ENCODE measurements at places on chromosomes 16 and 17.

DNA sequence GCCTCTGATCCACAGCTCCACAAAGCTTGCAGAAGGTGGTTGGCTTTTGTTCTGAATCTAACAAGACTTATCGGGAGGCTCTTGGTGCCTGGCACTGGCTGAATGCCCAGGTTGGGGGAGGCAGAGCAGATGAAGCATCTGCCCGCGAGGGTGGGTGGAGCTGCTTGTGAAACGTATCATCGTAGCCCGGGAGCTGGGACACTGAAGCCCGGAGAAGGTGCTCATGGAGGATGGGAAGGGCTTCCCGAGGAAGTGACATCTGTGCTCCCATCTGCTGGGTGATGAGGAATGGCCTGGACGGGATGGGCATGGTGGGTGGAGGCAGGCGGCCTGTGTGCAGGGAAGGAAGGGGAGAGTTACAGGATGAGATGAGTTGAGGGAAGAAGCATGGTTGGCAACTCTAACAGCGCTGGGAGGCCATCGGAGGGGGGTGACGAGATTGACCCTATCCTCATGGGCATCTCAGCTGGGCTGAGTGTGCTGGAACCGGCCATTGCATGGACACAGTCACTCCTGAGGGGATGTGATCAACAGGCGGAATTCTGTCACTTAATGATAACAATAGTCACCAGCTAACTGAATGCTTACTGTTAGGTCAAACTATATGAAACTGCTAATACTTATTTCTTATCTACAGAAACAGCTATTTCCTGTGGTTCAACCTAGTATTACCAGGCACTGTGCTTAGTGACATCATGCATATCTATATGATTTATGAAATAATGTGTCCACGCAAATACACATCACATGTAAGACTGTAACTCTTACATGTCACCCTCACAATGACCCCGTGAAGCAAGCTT, 102.7 kb downstream of the ABCC6 start:
- DNase-seq = no peak

- no peak for DNase-seq
Measured at GRCh38 chr17:63493411-63493810, 16.6 kb downstream of the ACE start.

DNA sequence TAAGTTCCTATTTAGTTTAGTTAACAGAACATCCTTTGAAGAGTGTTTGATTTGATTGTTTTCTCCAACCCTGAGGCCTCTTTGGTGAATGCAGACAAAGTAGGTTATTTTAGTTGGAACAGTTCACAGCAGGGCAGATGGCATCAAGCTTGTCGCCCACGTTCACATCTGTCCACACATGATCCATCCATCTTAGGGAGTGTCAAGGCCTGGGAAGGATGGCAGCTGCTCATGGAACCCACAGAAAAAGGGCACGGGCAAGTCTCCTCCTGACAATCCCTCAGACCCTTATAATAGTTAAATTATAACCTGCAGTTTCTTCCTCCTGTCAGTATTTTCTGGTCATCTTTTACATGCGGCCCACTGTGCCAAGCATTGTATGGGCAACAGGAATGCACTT, 60.2 kb downstream of the KNOP1 start:
- no peak for DNase-seq

GRCh38 chr16:58337090-58337444, 42.2 kb upstream of the PRSS54 start:
- DNase-seq = no peak

- DNase-seq = no peak
Measured at GRCh38 chr16:8929086-8929748, 34.5 kb downstream of the USP7 start.

DNA sequence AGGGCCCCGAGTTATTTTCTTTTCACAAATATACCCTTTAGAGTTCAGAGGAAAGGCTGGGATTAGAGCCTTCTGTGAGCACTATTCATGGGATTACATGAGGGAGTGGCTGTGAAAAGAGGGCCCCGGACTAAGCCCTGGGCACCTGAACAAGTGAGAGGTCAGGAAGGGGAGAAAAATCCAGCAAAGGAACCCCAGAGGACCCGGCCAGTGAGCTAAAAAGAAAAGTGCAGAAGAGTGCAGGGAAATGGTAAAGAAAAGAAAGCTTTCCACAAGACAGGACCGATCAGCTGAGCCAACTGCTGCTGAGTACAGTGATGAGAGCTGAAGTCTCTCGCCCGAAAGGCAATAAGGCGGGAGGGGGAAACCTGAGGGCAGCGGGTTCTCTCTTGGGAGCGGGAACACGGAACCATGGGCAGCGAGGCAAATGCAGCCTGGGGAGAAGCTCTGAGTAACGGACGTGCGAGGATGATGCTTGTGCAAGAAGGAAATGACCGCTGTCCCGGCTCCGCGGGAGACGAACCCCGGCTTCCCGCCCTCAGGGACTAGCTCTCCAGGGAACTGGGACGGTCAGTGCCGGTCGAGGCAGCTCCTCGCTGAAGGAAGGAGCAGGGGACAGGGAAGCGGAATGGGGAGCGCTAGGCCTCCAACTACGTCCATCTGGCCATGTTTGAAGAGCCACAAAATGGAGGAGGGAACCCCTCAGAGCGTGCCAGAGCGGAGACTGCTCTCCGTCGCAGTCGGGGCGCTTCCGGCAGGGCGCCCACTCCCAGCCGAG, 665 bp upstream of the ALDH3A2 start:
- DNase-seq = no peak

- DNase-seq = no peak
Measured at GRCh38 chr17:81684442-81684911, 666 bp downstream of the HGS start.

- DNase-seq = no peak
Measured at GRCh38 chr16:78516006-78516736, 416.7 kb downstream of the WWOX start.

- DNase-seq = no peak
Measured at GRCh38 chr17:64084086-64084939, 45.6 kb downstream of the ERN1 start.

- no peak for DNase-seq
Measured at GRCh38 chr17:30449480-30449879, 27.7 kb upstream of the GOSR1 start.

- no peak for DNase-seq
Measured at GRCh38 chr17:16033729-16034349, 34.2 kb downstream of the TTC19 start.

- DNase-seq = no peak
Measured at GRCh38 chr17:69539781-69540319, 125.4 kb downstream of the MAP2K6 start.

- DNase-seq = no peak
Measured at GRCh38 chr16:68091380-68092261, 6.5 kb downstream of the NFATC3 start.

GRCh38 chr16:77721752-77722308, 484 bp upstream of the NUDT7 start:
- no peak for DNase-seq

- no peak for DNase-seq
Measured at GRCh38 chr16:87288753-87289362, 28.3 kb downstream of the C16orf95 start.

GRCh38 chr16:3317315-3317999, 12.2 kb downstream of the ZNF75A start:
- no peak for DNase-seq

DNA sequence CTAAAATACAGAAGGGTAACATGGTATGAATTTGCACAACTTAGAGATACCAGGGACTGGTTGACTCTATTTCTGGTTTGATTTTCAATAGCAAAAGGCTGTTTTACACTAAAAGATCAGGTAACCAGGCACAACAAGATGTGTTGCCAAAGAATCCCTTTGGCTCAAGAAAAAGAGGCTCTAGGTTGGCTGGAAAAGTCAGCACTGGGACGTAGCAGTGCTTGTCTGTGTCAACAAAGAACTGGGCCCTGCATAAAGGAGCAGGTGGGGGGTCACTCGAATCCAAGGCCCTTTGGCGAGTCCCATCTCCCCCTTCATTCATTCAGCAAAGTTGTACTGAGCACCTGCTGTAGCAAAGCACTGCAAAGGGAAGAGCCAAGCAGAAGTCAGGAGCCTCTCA, 18.4 kb downstream of the SDR42E1 start:
- no peak for DNase-seq

DNA sequence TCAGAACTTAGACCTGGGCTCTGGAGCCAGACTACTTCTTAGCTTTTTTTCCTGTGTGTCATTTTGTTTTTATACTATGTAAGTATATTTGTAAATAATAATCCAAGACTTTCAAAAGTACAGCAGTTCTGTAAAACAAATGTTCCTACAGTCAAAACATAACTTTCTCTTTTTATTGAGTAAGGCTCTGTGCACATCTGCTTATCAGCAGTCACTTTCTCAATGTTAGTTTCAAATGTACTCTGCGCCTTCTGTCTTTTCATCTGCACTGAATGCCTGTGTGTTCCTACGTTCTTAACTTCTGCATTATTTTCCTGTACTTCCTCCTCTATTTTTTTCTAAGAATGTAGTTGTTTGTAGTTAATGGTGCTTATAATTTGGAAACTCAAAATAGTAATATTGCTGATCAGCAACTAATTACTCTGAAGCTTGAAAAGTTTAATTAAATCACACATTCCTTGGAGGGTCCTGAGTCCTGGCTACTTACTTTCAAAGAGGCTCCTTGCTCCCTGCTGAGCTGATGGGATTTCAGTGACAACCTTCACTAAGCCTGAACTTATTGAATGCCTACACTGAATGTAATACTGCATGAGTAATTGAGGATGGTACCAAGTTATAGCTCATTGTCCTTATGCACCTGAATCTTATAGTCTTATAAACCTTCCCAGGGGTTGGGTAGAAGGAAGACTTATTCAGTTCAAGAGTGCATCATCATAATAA, 329.9 kb downstream of the KCNJ2 start:
- DNase-seq = no peak

All from activated T-cell treated with anti-CD3 and anti-CD28 coated beads, Interleukin-2, amount 50 U/mL, for 1 hour (primary cell).